ENCODE measurements at places on chromosomes 5 and 9. TPM values are rescaled to one million over a fixed set of nuclear protein-coding genes. Genes with fewer than 3 reads are reported as not detected.

GRCh38 chr5:124952566-124952965, 206.1 kb upstream of the ZNF608 start:
- no peak for DNase-seq
- H3K36me3 ChIP-seq = no peaks in the 10 kb centered on the region
- no peak overlapping the region for H3K4me3 ChIP-seq
- no peaks in the 10 kb centered on the region for H3K27me3 ChIP-seq
- H3K4me1 ChIP-seq = no peaks in the 10 kb centered on the region

DNA sequence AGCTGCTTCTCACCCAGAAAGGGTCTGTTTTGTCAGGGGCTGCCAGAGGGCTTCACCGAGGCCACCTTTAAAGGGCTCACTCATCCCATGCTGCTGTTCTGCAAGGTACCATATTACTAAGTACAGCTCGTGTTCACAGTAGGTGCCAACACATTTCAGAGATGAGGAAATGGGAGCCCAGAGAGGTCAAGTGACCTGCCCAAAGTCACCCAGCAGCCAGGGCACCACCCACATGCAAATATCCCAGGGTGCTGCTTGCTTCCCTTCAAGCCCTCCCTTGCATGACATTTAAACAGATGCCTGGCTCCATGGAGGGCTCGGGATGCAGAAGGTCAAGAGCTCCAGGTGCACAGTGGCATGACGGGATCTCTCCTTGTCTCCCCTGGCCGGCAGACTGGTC, 123.5 kb upstream of the SARDH start:
- H3K4me3 ChIP-seq = no peak overlapping the region
- H3K4me1 ChIP-seq = no peaks in the 10 kb centered on the region
- no peaks in the 10 kb centered on the region for H3K36me3 ChIP-seq
- no peak for DNase-seq
- no peaks in the 10 kb centered on the region for H3K27me3 ChIP-seq
- H3K27ac ChIP-seq = no peak overlapping the region

DNA sequence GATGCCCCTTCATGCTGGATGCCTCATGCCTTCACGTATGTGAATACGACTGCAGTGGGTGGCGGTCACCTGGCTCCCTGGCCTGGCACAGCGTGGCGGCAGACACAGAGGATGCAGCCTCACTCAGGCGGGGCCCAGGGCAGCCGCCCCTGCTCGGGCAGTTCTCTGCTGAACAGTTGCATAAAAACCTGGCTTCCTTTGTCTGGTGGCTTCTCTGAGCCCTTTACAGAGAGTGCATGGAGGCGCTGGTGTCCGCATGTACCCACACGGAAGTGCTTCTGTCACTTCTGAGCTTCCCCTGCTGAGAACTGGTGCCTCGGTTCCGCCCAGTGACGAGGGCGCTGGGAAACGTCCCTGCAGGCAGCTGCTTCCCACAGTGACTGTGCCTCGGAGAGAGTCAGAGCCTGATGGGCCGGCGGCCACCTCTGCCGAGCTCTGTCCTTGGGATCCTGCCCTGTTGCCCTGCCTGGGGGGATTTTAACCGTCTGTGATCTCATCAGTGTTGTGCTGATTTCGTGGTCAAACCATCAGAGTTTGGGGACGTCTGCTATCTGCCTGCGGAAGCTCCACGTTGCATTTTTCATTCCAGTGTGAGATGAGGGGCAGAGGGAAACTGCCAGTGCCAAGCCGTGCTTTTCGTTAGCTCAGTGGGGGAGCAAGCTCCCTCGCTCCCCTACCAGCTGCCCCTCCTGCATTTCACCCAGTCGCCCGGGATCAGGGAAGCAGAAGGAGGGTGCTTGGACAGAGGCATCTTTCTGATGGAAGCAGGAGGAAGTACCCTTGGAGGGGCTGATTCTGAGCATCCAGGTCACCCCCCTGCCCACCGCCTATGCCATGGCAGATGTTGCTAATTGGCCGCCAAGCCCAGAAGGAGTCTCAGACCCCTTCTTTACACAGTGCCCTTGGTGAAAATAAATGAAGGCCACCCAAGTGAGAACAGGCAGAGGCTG, 153.0 kb upstream of the COL5A1 start:
- H3K4me3 ChIP-seq = no peak overlapping the region
- no peak overlapping the region for H3K27ac ChIP-seq
- no peaks in the 10 kb centered on the region for H3K36me3 ChIP-seq
- no peaks in the 10 kb centered on the region for H3K4me1 ChIP-seq
- peaks cover 3% of the 10 kb centered on the region for H3K27me3 ChIP-seq

DNA sequence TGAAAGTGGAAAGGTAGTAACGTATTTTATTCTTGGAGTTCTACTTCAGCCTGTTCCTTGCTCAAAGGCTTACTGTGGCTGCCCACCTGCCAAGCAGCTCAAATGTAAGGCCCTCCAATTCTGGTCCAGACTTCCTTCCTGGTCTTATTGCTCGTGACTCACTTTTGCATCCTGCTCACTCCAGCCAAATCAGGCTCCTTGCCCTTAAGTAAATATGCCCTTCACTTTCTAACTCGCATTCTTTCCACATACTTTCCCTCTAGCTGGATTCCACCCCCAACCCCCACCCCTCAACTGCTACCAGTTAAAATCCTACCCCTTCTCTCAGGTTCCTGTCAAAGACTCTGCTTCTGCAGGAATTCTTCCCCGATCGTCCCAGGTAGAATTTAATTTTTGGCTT, 96.6 kb downstream of the GALNT10 start:
- no peak for DNase-seq
- no peaks in the 10 kb centered on the region for H3K27me3 ChIP-seq
- no peak overlapping the region for H3K4me3 ChIP-seq
- H3K4me1 ChIP-seq = no peaks in the 10 kb centered on the region
- H3K36me3 ChIP-seq = peaks cover 4% of the 10 kb centered on the region

- no peak overlapping the region for H3K4me3 ChIP-seq
- no peaks in the 10 kb centered on the region for H3K36me3 ChIP-seq
- no peak overlapping the region for H3K27ac ChIP-seq
- DNase-seq = no peak
Measured at GRCh38 chr5:19928562-19929421, 59.2 kb downstream of the CDH18 start.

GRCh38 chr5:67989456-67989855, 226.1 kb upstream of the PIK3R1 start:
- H3K4me1 ChIP-seq = no peaks in the 10 kb centered on the region
- H3K27me3 ChIP-seq = peaks cover 4% of the 10 kb centered on the region
- H3K4me3 ChIP-seq = no peak overlapping the region

- H3K27me3 ChIP-seq = peaks cover 43% of the 10 kb centered on the region
- no peaks in the 10 kb centered on the region for H3K4me1 ChIP-seq
- no peak overlapping the region for H3K4me3 ChIP-seq
- DNase-seq = no peak
- H3K36me3 ChIP-seq = no peaks in the 10 kb centered on the region
- no peak overlapping the region for H3K27ac ChIP-seq
Measured at GRCh38 chr5:135053989-135054388, 20.0 kb upstream of the PITX1 start.

DNA sequence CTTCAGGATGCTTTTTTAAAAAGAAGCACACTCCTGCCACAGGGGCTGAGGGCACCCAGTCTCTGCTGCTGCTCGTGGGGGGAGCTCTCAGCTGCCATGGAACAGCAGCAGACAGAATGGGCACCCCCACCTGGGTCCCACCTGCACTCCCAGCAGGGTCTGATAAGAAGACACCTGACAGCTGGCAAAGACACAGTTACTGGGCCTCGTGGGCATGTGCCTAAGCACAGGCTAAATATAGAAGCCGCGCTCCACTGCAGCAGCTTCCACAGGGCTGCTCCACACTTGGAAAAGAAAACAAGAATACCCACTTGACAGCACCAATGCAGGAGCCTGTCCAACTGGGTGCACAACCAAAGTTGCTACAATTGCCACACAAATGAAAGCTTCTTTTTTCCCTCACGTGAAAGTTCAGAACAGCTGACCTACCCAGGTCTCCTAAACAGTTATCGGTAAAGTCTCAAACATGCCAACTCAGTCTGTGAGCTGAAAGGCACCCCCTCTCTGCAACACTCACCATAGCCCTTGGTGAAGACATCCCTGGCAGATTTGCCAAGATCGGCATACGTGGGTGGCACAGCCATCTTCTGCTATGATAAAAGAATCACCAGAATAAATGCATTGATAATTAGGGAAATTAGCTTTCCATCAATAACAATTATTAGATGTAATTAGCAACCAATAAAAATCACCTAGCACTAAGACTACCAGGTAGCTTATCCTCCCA, 12.2 kb downstream of the VDAC1 start:
- no peaks in the 10 kb centered on the region for H3K27me3 ChIP-seq
- no peak for DNase-seq
- H3K27ac ChIP-seq = no peak overlapping the region

DNA sequence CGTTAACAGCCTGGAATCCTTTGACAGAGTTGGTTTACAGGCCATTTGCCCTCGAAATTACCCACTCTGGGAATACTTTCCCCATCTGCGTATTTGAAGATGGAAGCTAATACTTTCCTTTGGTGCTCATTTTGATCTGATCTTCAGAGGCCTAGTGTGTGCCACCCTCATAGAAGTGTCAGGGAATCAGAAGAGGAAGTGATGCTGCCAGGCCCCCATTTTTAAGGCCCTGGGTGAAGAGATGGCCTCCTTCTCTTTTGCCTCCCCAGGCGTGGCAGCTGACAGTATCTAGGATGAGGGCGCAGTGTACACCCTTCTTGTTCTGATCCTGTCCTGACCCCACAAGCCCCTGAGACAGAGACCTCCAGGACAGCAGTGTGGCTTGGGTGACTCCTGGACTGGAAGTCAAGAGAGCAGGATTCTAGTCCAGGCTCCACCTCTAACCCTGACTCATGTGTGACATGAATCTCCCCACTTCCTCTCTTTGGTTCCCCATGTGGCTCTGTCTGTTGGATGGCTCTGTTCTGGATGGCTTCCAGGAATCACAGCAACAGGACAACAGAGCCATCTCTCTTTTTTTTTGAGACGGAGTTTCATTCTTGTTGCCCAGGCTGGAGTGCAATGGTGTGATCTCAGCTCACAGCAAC, 27.8 kb downstream of the CSF1R start:
- no peaks in the 10 kb centered on the region for H3K27me3 ChIP-seq
- peaks cover 7% of the 10 kb centered on the region for H3K36me3 ChIP-seq
- H3K4me1 ChIP-seq = no peaks in the 10 kb centered on the region
- no peak overlapping the region for H3K27ac ChIP-seq
- DNase-seq = no peak
- H3K4me3 ChIP-seq = no peak overlapping the region

GRCh38 chr5:148991566-148991965, 71.3 kb downstream of the SH3TC2 start:
- no peaks in the 10 kb centered on the region for H3K36me3 ChIP-seq
- no peak overlapping the region for H3K27ac ChIP-seq
- no peak for DNase-seq
- no peaks in the 10 kb centered on the region for H3K4me1 ChIP-seq
- no peak overlapping the region for H3K4me3 ChIP-seq
- peaks cover 17% of the 10 kb centered on the region for H3K27me3 ChIP-seq

- peaks cover 1% of the 10 kb centered on the region for H3K4me1 ChIP-seq
- H3K27ac ChIP-seq = no peak overlapping the region
- H3K4me3 ChIP-seq = no peak overlapping the region
- no peaks in the 10 kb centered on the region for H3K36me3 ChIP-seq
- DNase-seq = no peak
- no peaks in the 10 kb centered on the region for H3K27me3 ChIP-seq
Measured at GRCh38 chr9:3898461-3899218, 372.8 kb upstream of the RFX3 start.

GRCh38 chr5:91006713-91007112, 376.4 kb downstream of the ARRDC3 start:
- H3K4me3 ChIP-seq = no peak overlapping the region
- peaks cover 13% of the 10 kb centered on the region for H3K27me3 ChIP-seq
- H3K36me3 ChIP-seq = no peaks in the 10 kb centered on the region
- DNase-seq = no peak
- no peak overlapping the region for H3K27ac ChIP-seq
- H3K4me1 ChIP-seq = no peaks in the 10 kb centered on the region

DNA sequence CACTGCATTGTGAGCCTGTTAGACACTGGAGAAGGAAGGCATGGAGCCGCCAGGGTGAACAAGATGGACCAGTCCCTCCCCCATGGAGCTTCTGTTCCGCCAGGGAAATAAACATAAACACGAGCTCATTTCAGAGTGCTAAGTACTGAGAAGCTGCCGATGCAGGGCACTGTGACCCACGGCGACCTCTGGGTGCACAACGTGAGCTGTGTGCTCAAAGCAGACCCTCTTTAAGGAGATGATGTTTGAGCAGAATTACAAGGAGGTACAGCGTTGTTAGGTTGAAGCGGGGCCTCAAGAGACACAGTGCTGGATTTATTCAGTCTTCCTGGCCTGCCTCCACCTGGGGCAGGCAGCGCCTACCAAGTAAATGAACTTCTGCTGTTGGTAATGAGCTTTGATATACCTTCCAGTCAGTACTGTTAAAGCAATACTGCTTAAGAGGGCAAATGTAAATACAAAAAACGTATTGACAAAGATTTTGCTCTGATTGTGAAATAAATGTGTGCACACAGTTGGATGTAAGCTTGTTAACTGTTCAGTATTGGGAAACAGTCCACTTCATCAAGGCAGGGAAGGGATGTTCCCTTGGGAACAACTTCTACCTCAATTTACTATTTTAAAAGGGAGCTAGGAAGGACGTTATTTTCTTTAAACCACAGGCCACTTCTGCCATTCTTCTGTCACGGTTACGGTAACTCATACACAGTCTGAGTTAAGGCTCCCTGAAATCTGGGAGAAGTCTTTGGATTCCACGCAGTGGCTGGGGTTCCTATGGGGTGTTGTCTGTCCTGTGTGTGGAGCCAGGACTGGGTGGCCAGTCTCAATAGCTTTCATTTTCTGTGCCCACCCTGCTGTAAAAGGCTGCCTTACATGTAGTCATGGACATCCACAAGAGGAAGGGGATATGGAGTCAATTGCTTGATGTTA, 48.9 kb upstream of the DMRT1 start:
- no peak overlapping the region for H3K4me3 ChIP-seq
- peaks cover 2% of the 10 kb centered on the region for H3K27me3 ChIP-seq
- no peak overlapping the region for H3K27ac ChIP-seq
- no peaks in the 10 kb centered on the region for H3K36me3 ChIP-seq
- no peak for DNase-seq
- no peaks in the 10 kb centered on the region for H3K4me1 ChIP-seq

- H3K27me3 ChIP-seq = no peaks in the 10 kb centered on the region
- H3K4me3 ChIP-seq = no peak overlapping the region
- no peaks in the 10 kb centered on the region for H3K4me1 ChIP-seq
- no peak for DNase-seq
Measured at GRCh38 chr5:154740483-154740882, 14.7 kb upstream of the LARP1 start.

DNA sequence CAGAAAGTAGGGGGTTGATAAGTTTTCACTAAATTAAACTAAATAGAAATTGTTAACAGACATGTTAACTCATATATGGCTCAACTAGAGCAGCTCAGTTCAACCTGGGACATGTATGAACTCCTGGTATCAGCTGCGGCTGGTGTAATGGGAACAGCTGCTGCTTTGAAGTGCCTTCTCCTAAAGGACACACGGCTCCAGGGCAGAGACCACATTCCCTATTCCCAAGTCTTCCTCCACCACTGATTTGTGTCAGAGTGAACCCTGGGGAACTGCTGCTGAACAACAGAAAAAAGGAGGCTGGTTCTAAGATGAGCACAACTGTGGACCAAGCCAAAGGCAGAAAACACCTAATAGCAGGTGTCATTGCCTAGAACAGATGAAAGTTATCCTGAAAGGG, 71.1 kb downstream of the MAPKAP1 start:
- no peaks in the 10 kb centered on the region for H3K27me3 ChIP-seq
- H3K36me3 ChIP-seq = peaks cover 2% of the 10 kb centered on the region
- no peak for DNase-seq
- no peak overlapping the region for H3K4me3 ChIP-seq
- H3K27ac ChIP-seq = no peak overlapping the region

NR5A1 gene
- not detected for total RNA-seq

TMC1 gene
- not detected for total RNA-seq

YTHDC2 gene
- total RNA-seq = 27.3 TPM

OR1Q1 gene
- not detected for total RNA-seq

CDC37L1 gene
- 11.0 TPM for total RNA-seq

PCDHB11 gene
- not detected for total RNA-seq

BHMT2 gene
- total RNA-seq = not detected

SMIM33 gene
- 1.5 TPM for total RNA-seq

BAAT gene
- not detected for total RNA-seq

PPIC gene
- total RNA-seq = not detected

SLC9A3 gene
- 1.8 TPM for total RNA-seq

All from activated CD4-positive, alpha-beta memory T cell treated with anti-CD3 and anti-CD28 coated beads for 36 hours (primary cell).